Stimulated activated CD4-positive, alpha-beta T cell treated with anti-CD3 and anti-CD28 coated beads, TNF-alpha, amount 100 ng/mL, for 48 hours (primary cell): ENCODE measurements at places on chromosomes 3 and 15.
A peak's percentile ranks its signal among the peaks of the same experiment; 100 is the strongest.

DNA sequence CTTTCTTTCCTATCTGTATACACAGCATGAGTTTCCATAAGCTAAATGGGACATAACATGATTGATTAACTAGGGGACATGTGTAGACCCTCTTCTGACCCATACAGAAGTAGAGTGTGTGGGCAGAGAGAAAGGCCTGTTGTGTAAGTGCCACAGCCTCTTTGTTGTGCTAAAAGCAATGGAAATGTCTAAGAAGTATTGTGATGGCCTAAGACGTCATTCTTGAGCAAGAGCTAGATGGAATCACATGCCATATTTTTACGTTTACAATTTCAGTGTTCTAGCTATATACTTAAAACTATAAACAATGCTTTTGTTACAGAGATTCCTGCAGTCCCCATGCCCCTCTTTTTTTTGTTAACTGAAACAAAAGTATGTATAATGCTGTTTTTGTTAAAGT lies 61.9 kb downstream of the CD47 start:
- DNase-seq = no peak

DNA sequence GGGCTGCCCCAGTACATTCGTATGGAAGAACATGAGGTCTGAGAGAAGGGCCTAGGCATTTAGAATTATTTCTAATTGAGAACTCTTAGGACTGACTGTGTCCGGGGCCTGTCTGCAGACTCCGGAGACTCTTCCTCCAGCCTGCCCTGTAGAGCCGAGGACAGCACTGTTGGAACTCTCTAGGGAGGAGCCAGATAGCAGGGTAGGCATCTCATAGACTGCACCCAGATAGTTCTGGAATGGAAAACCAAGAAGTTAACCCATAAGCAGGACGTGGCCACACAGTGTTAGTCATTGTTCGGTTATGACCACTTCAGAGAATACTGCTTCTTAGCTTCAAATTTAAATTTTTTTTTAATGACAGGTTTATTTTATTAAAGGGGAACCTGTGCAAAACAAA lies 59.5 kb downstream of the SNRK start:
- peak; percentile 2 for DNase-seq

DNA sequence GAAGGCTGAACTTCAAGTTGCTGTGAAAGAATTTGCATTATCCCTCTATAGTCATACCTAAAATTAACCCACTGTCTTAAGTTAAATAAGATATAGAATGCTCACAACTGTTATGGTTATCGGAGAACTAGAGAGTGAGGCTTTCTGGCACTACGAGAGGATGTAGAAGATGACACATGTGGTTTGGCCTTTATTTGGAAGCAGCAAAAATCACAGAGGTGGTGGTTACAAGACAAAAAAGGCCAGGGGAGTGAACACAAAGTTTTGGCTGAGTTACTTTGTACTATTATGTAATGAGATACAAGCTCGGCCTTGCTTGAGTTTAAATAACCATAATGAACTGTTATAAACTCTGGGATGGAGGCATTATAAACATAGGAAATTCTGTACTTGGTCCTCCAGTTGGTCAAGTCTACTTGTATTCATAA lies 78.3 kb upstream of the ICE2 start:
- no peak for DNase-seq

DNA sequence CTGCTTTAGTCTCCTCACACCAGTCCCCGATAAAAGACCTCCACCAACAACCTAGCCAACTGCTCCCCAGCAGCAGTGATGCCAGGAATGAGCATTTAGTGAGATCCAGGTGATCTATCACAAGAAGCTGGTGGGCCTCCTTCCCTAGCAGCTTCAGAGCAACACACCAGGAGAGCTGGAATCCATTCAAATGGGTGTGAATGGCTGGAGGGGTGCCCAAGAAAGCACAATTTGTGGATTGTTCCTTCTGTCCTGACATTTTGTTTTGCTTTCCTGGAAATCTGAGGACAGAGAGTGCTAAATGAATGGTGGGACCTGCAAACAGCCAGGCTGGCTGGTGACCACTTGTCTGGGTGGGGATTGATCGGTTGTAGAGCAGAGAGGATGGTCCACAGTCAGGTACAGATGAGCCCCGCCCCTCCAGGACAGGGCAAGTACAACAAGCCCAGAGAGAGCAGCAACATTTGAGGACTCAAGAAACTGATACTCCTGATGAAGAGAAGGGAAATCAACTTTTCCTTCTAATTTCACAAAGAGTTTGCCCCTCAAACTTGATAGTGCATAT lies 316.8 kb downstream of the VPS13C start:
- no peak for DNase-seq

GRCh38 chr3:83321891-83322290 lies 1560.4 kb upstream of the GBE1 start:
- no peak for DNase-seq

DNA sequence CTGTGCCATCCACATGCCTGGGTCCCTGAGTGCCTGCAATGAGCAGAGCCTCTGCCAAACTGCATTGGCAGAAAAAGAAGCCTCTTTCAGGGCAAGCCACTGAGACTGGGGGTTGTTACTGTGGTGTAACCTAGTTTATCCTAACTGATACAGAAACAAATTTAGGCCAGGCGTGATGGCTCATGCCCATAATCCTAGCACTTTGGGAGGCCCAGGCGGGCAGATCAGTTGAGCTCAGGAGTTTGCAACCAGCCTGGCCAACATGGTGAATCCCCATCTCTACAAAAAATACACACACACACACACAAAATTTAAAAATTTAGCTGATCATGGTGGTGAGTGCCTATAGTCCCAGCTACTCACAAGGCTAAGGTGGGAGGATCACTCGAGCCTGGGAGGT lies 221.6 kb downstream of the TBC1D2B start:
- DNase-seq = no peak

- no peak for DNase-seq
Observed at GRCh38 chr15:27092390-27092789, 121.4 kb downstream of the GABRG3 start.

GRCh38 chr15:91224755-91225380 lies 124.8 kb downstream of the SV2B start:
- DNase-seq = no peak

DNA sequence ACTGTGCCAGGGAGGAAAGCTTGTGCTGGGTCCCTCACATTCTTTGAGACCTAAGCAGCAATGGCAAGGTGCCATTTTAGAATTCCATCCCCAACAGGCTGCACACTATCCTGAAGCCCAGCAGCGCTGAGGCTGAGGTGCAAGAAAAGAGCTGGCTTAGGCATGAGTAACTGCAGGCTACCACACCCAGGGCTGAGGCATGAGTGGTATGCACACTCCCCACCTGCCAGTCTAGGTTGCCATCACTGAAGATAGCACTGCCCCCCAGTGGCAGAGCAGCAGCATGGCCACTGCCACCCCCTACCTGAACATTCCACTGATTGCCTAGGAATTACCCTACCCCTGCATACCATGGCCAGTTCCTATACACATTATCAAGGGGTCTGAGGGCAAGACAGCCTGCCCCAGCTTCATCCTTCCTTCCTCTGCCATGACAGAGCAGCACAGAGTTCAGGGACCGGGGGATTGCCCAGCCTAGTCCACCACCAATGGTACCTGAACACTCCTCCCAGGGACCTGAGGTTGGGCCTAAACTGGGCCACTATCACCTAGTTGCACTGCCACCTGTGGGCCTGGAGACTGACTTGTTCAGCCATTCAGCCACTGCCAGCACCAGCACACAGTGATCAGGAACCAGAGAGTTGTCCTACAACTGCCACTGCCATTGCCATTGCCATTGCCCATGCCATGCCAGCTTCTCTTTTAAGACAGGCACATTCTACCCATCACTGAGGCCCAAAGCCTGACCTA lies 129.8 kb downstream of the SATB1 start:
- peak; percentile 11 for DNase-seq

GRCh38 chr3:194100856-194101390 lies 35.0 kb upstream of the HES1 start:
- DNase-seq = no peak
